ENCODE measurements at places on chromosomes 1 and 21. TPM values are rescaled to one million over a fixed set of nuclear protein-coding genes. Genes with fewer than 3 reads are reported as not detected.
A peak's percentile ranks its signal among the peaks of the same experiment; 100 is the strongest.

- no peak overlapping the region for H3K27ac ChIP-seq
- no peaks in the 10 kb centered on the region for H3K4me1 ChIP-seq
- peaks cover 21% of the 10 kb centered on the region for H3K27me3 ChIP-seq
- H3K4me3 ChIP-seq, result no peak overlapping the region
- DNase-seq, result no peak
Observed at GRCh38 chr21:38679534-38679933, 126.2 kb upstream of the ETS2 start.

GRCh38 chr1:84433258-84434080 lies 35.2 kb downstream of the DNASE2B start:
- H3K4me3 ChIP-seq, result peak overlapping the region; percentile 64
- H3K4me1 ChIP-seq, result no peaks in the 10 kb centered on the region
- H3K27me3 ChIP-seq, result no peaks in the 10 kb centered on the region
- DNase-seq, result peak; percentile 52
- H3K36me3 ChIP-seq, result no peaks in the 10 kb centered on the region
- H3K27ac ChIP-seq, result no peak overlapping the region

- H3K27me3 ChIP-seq, result peaks cover 33% of the 10 kb centered on the region
- DNase-seq, result no peak
- H3K4me3 ChIP-seq, result no peak overlapping the region
- peaks cover 31% of the 10 kb centered on the region for H3K4me1 ChIP-seq
Observed at GRCh38 chr1:117671781-117672501, 66.1 kb downstream of the TENT5C start.

DNA sequence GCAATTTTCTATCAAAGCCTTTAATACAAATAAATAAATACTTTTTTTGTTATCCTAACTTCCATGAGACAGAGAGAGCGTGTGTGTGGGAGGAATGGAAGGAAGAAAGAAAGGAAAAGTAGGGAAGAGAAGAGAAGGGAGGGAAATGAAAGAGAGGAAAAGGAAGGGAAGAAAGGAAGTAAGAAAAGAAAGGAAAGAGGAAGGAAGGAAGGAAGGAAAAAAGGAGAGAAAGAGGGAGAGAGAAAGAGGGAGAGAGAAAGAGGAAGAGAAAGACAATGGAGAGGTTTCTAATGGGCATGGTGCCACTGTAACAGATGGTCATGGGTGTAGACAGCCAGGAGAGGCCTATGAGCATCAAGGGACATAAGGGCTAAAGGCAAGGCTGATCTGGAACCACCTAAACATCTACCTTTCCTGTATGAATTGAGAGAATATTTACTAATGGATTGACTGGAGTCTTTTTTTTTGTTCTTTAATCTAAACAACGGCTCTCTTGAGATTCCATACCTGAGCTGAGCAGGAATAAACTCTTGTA lies 234.9 kb downstream of the PTPRC start:
- peaks cover 9% of the 10 kb centered on the region for H3K4me1 ChIP-seq
- H3K27ac ChIP-seq, result no peak overlapping the region
- H3K27me3 ChIP-seq, result no peaks in the 10 kb centered on the region
- H3K36me3 ChIP-seq, result peaks cover 6% of the 10 kb centered on the region

- H3K27me3 ChIP-seq, result peaks cover 21% of the 10 kb centered on the region
- no peak for DNase-seq
- no peak overlapping the region for H3K27ac ChIP-seq
- H3K4me1 ChIP-seq, result peaks cover 13% of the 10 kb centered on the region
- H3K4me3 ChIP-seq, result no peak overlapping the region
Observed at GRCh38 chr1:205538235-205538840, 33.9 kb downstream of the CDK18 start.

GRCh38 chr1:198370996-198371395 lies 169.5 kb downstream of the ATP6V1G3 start:
- H3K36me3 ChIP-seq, result peaks cover 26% of the 10 kb centered on the region
- no peak for DNase-seq
- H3K27ac ChIP-seq, result no peak overlapping the region
- H3K4me1 ChIP-seq, result no peaks in the 10 kb centered on the region
- H3K27me3 ChIP-seq, result no peaks in the 10 kb centered on the region
- no peak overlapping the region for H3K4me3 ChIP-seq

GRCh38 chr1:190942475-190942874 lies 464.8 kb upstream of the BRINP3 start:
- H3K4me1 ChIP-seq, result no peaks in the 10 kb centered on the region
- H3K36me3 ChIP-seq, result no peaks in the 10 kb centered on the region
- DNase-seq, result no peak
- H3K27ac ChIP-seq, result no peak overlapping the region

DNA sequence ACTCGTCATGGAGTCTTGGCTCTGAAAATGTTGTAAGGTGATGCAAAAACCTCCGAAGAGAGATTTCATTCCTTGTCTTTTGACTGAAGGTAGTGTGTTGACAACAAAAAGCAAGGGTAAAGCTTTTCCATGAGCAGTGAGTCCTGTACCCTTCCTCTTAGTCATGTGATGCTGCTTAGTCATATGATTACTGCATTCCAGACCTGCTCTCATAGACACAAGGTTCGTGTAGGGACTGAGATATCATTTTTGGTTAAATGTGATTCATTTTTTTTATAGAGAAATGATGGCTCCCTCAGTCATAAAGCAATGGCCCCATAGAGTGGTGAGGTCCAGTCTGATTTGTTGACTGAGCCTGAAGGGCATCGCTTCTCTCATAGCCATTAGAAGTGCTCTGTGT lies 9.2 kb downstream of the KCNJ6 start:
- no peak for DNase-seq
- H3K27me3 ChIP-seq, result peaks cover 42% of the 10 kb centered on the region
- H3K27ac ChIP-seq, result no peak overlapping the region
- no peaks in the 10 kb centered on the region for H3K4me1 ChIP-seq
- H3K4me3 ChIP-seq, result no peak overlapping the region

- H3K36me3 ChIP-seq, result no peaks in the 10 kb centered on the region
- no peaks in the 10 kb centered on the region for H3K4me1 ChIP-seq
- no peak for DNase-seq
- no peak overlapping the region for H3K27ac ChIP-seq
- H3K4me3 ChIP-seq, result no peak overlapping the region
- H3K27me3 ChIP-seq, result no peaks in the 10 kb centered on the region
Observed at GRCh38 chr1:97999320-97999719, 78.5 kb upstream of the DPYD start.

GRCh38 chr1:207647671-207648333 lies 2.9 kb downstream of the CR1L start:
- no peak for DNase-seq
- H3K36me3 ChIP-seq, result no peaks in the 10 kb centered on the region
- peaks cover 12% of the 10 kb centered on the region for H3K4me1 ChIP-seq
- H3K27ac ChIP-seq, result no peak overlapping the region
- no peak overlapping the region for H3K4me3 ChIP-seq

GRCh38 chr1:56676571-56677035 lies 31.5 kb downstream of the PRKAA2 start:
- H3K4me1 ChIP-seq, result no peaks in the 10 kb centered on the region
- H3K4me3 ChIP-seq, result no peak overlapping the region
- H3K27ac ChIP-seq, result no peak overlapping the region

- peaks cover 57% of the 10 kb centered on the region for H3K27me3 ChIP-seq
- DNase-seq, result no peak
- no peak overlapping the region for H3K4me3 ChIP-seq
- H3K36me3 ChIP-seq, result peaks cover 2% of the 10 kb centered on the region
- H3K4me1 ChIP-seq, result peaks cover 5% of the 10 kb centered on the region
Observed at GRCh38 chr1:34167389-34167788, 2.4 kb upstream of the CSMD2 start.

GRCh38 chr21:38930853-38931252 lies 125.1 kb downstream of the ETS2 start:
- H3K27ac ChIP-seq, result no peak overlapping the region
- H3K27me3 ChIP-seq, result no peaks in the 10 kb centered on the region
- no peak for DNase-seq
- peaks cover 10% of the 10 kb centered on the region for H3K4me1 ChIP-seq
- H3K36me3 ChIP-seq, result peaks cover 9% of the 10 kb centered on the region

DNA sequence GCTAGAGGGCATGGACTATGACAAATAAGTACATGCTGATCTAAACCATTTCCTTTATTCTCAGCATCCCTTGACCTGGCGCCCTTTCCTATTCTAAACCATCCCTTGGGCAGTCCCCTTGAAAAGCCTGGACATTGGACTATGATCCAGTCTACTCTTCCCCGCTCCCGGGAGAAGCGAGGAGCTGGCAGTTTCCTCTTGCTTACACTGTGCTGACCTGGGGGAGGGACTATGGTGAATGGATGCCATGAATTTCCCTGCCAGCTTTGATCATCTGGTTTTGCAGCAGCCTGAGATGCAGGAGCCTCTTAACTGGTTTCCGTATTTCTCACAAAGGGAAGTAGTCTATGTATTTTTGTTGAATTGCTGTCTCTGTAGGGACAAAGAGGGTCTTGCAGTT lies 121.7 kb downstream of the KIF26B start:
- H3K36me3 ChIP-seq, result no peaks in the 10 kb centered on the region
- DNase-seq, result no peak
- H3K4me1 ChIP-seq, result no peaks in the 10 kb centered on the region
- no peak overlapping the region for H3K4me3 ChIP-seq
- H3K27ac ChIP-seq, result no peak overlapping the region

- H3K27me3 ChIP-seq, result peaks cover 9% of the 10 kb centered on the region
- H3K36me3 ChIP-seq, result no peaks in the 10 kb centered on the region
- no peak overlapping the region for H3K4me3 ChIP-seq
- no peaks in the 10 kb centered on the region for H3K4me1 ChIP-seq
Observed at GRCh38 chr1:170239445-170239844, 93.7 kb downstream of the NTMT2 start.

- peaks cover 37% of the 10 kb centered on the region for H3K36me3 ChIP-seq
- no peak overlapping the region for H3K27ac ChIP-seq
- no peak overlapping the region for H3K4me3 ChIP-seq
- no peaks in the 10 kb centered on the region for H3K27me3 ChIP-seq
- H3K4me1 ChIP-seq, result no peaks in the 10 kb centered on the region
Observed at GRCh38 chr1:32665915-32666314, 14.9 kb downstream of the RBBP4 start.

- no peaks in the 10 kb centered on the region for H3K36me3 ChIP-seq
- H3K27me3 ChIP-seq, result no peaks in the 10 kb centered on the region
- DNase-seq, result no peak
- no peak overlapping the region for H3K27ac ChIP-seq
Observed at GRCh38 chr1:209741889-209742288, 14.0 kb upstream of the TRAF3IP3 start.

DNA sequence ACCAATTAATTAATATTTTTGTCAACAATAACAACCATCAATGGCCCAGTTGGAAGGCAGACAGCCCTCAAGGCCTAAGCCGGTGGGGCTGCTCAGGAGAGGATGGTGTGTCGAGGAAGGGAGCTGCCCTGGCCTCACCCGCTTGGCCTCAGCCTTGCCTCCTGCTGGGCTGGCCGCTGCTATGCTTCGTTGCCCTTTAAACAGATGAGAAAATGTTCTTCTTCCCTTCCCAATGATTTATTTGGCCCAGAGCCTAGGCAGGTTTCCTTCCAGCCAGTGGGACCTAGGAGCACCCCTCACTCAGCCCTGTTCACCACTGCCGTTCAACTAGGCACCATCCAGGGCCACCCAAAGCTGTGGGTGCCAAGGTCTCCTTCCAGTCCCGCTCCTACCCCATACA lies 3.1 kb upstream of the ADGRB2 start:
- H3K4me1 ChIP-seq, result peaks cover 52% of the 10 kb centered on the region
- DNase-seq, result no peak
- peaks cover 20% of the 10 kb centered on the region for H3K27me3 ChIP-seq
- no peaks in the 10 kb centered on the region for H3K36me3 ChIP-seq
- no peak overlapping the region for H3K4me3 ChIP-seq
- H3K27ac ChIP-seq, result no peak overlapping the region

DNA sequence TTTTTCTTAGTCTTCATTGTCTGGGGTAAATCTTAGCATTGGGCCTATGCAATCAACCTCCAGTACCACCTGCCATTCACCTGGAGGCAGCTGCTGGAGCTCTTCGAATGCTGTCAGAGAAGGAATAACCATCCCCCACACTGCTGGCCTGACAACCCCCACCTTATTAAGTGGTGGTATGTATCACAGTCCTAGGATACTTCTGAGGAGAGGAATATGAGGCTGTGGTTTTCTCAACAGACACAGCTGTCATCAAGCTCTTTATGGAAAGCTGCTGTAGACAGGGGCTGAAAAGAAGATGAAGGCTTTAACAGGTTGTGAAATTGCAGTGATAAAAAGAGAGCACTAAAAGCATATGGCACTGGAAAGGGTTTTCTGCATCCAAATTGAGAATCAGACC lies 61.7 kb downstream of the TSEN15 start:
- H3K4me1 ChIP-seq, result peaks cover 5% of the 10 kb centered on the region
- DNase-seq, result no peak
- H3K27me3 ChIP-seq, result no peaks in the 10 kb centered on the region
- no peaks in the 10 kb centered on the region for H3K36me3 ChIP-seq

- no peaks in the 10 kb centered on the region for H3K36me3 ChIP-seq
- DNase-seq, result no peak
- H3K27me3 ChIP-seq, result peaks cover 23% of the 10 kb centered on the region
- peaks cover 55% of the 10 kb centered on the region for H3K4me1 ChIP-seq
- H3K4me3 ChIP-seq, result peak overlapping the region; percentile 68
- no peak overlapping the region for H3K27ac ChIP-seq
Observed at GRCh38 chr1:147579934-147580537, 38.7 kb downstream of the BCL9 start.

DNA sequence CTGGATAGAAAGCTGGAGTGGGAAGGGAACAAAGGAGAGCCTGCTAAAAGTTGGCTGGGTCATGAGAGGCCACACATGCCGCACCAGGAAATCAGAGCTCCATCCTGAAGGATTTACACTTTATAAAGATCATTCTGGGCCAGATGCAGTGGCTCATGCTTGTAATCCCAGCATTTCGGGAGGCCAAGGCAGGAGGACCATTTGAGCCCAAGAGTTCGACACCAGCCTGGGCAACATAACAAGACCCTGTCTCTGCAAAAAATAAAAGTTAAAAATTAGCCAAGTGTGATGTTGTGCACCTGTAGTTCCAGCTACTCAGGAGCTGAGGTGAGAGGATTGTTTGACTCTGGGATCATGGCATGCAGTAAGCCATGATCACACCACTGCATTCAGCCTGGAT lies 28.7 kb upstream of the RASAL2 start:
- H3K4me3 ChIP-seq, result no peak overlapping the region
- H3K27ac ChIP-seq, result no peak overlapping the region
- H3K27me3 ChIP-seq, result no peaks in the 10 kb centered on the region
- no peak for DNase-seq

The TMEM269 gene
- 0.81 TPM for total RNA-seq

The ZSCAN20 gene
- total RNA-seq, result 3.1 TPM

The PRELP gene
- total RNA-seq, result not detected

The PDE4DIP gene
- 63.8 TPM for total RNA-seq

The MEX3A gene
- total RNA-seq, result 0.97 TPM

The CFAP107 gene
- not detected for total RNA-seq

The HTR1D gene
- not detected for total RNA-seq

The GUCA2B gene
- not detected for total RNA-seq

The SLC41A1 gene
- total RNA-seq, result 23.7 TPM

The C21orf91 gene
- 24.2 TPM for total RNA-seq

The FTCD gene
- 1.00 TPM for total RNA-seq
